IPS DF 6.9 (cell line): ENCODE measurements at places on chromosomes 1 and 21.

DNA sequence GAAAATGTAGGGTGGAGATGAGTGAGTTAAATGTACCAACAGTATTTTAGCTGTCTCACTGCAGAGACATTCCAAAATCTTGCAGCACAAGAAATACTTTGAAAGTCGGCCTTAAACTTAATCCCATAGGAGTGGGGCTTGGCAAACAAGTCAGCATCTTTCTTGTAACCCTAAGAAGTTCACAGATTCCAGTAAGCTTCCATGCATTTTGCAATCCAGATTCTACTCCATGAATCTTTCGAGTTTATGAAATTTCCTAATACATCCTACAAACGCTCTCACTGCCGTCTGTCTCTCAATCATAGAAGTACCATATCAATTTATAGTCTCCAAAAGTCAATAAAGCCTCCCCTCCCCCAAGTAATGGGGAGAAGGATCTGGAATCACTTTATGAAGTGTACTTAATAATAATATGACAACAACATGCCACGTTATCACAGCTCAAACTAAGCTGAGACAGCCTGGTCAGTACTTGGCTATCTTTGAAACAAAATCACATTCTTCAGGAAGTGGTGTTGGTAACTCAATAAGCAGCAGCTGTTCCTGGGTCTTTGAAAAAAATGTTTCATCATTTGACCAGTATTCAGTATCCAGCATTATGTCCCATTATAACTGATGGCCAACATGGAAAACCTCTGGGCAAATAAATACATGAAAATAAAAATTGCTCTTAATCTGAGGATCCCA lies 317.4 kb upstream of the RUNX1 start:
- DNase-seq, result no peak

DNA sequence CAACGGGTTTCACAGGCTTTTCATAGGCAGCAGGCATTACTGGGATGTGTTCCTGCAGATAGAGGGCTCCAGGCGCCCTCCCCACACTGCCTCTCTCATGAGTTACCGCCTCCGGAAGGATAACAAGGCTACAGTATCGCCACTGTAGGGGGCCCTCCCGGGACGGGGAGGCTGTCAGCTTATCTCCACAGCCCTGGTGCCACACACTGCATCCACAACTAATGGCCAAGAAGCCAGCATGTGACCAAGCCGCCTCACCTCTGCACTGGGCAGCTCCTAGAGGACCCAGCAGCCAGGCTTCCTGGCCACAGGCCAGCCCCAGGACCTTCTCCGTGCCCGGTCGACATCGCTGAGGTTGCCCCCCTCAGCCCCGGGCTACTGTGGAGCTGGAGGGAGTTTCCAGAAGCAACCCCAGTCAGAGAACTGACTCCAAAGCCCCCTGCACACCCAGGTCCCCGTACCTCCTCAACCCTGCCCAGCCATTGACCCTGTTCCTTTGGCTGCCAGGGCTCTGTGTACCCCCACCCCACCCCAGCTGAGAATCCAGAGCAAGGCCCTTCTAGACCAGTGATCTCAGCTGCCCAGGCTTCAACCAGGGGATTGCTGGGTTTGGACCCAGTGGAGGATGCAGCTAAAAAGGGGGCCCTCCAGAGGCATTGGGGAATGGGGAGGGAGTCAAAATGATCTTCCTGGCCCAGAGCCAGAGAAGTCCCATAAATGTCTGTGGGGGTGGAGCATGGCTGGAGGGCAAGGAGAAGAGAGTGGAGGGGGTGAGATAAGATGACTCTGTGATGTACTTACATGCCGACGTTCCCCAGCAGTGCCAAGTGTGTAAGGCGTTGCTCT lies 45.0 kb downstream of the NEK2 start:
- DNase-seq, result no peak

DNA sequence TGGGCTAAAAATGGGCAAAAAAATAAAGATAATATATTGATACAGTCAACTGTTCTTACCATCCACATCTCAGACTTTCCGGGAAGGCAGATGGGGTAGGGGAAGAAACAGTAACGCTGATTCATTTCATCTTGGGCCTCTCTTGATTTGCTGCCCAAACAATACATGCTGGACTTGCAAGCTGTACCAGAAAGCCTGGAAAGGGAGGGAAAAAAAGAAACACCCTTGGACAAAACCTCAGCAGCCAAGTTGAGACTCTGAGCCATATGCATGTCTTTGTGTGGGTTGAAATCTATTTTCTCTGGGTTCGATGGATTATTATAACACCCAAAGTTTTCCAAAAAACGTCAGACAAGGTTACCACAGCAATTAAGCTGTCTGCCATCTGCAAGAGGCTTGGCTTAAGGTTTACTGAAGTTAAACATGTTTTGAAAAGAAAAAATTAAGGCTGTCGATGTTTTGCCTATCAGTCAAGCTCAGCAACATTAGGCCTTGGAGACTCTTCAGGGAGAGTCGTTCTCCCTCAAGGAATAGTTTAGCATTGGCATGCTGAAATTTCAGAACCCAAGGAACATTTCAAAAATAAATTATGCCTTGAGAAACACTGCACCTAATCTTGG lies 71.2 kb downstream of the PSMG1 start:
- no peak for DNase-seq

GRCh38 chr21:16310176-16310575 lies 580.4 kb downstream of the USP25 start:
- no peak for DNase-seq

- no peak for DNase-seq
Measured at GRCh38 chr1:199272628-199273086, 633.8 kb downstream of the PTPRC start.

- no peak for DNase-seq
Measured at GRCh38 chr21:37072274-37072987, 440 bp downstream of the PIGP start.

DNA sequence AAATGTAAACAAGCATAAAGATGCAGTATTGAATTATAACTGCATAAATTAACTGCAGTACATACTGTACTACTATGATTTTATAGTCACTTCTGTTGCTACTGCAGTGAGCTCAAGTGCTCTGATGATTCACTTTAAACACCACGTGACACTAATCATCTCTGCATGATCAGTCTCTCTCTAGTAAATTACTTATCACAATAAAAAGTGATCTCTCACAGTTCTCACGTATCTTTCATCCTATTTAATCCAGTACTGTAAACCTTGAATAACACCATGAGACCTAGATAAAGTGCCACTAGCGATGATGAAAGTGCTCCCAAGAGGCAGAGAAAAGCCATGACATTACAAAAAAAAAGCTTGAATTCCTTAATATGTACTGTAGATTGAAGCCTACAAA lies 1242.0 kb downstream of the AMY1C start:
- DNase-seq, result no peak
